GOT3 (cell line): ENCODE measurements at places on chromosomes 5 and 9.

- DNase-seq: no peak
These were observed 66.4 kb downstream of the RETREG1 start for GRCh38 chr5:16550316-16550952.

GRCh38 chr9:17342696-17343095, 207.9 kb downstream of the CNTLN start:
- DNase-seq: no peak

DNA sequence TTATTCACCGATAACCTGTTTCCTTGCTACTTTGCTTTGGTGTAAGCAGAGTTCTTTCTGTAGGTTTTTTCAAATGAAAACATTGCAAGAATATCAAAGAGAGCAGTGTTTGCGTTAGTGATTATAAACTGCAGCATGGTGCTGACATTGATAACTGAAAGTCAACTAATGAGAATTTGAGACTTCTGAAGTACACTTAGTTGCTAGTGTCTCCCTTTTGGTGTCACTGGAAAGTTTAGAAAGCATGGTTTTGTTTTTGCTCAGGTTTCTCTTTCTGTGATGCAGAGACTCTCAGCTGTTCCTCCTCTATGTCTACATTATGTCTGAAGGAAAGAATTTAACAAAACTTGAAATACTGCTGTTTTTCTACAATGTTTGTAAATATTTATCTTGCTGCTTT, 80.2 kb upstream of the ZNF169 start:
- DNase-seq: no peak

DNA sequence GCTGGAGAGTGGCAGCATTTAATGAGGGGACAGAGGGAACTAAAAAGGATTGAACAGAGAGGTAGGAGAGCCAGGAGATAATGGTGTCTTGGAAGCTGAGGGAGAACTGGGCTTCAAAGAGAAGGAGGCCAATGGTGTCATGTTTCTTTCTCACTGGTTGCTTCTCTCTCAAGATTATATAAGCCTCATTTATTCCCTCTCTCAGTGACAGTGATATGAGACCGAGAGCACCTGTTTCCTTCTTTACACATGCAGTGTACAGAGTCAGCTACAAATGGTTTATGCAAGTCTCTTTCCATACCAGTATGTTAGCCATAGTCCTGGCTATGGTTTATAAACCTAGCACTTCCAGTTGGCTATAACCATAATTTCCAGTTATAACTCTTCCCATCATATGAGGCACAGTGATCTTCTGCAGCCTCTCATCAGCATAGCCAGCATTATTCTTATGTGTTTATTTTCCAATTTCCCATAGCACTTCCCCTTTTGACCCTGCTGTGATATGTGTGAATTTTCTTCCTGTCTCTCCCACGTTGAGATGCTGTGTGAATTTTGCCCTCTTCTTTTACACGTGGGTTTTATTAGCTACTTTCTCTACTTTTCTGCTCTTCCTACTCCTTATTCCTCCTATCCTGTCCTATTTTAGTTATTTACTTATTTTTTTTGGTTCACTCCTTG, 71.2 kb downstream of the UNC13B start:
- DNase-seq: no peak

DNA sequence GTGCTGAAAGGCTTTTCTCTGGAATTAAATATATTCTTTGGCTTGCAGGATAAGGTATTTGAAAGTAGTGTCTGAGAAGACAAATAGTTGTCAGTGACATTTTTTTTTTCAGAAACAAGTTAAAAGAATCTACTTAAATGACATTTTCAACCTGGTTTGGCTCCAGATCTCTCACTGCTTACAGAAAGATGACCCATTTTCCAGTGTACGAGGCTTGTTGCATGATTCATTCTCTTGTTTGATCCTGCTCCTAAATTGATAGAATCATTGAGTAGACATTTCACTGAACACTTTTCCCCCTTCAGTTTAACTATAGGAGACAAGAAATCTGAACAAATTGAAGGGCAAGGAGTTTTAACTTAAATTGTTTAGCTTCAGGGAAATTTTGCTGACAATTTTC, 546.1 kb downstream of the ZNF608 start:
- DNase-seq: no peak

GRCh38 chr5:124060413-124061067, 548.6 kb downstream of the CSNK1G3 start:
- DNase-seq: no peak

- no peak for DNase-seq
These were observed 40.0 kb downstream of the PIK3R1 start for GRCh38 chr5:68255305-68256120.

DNA sequence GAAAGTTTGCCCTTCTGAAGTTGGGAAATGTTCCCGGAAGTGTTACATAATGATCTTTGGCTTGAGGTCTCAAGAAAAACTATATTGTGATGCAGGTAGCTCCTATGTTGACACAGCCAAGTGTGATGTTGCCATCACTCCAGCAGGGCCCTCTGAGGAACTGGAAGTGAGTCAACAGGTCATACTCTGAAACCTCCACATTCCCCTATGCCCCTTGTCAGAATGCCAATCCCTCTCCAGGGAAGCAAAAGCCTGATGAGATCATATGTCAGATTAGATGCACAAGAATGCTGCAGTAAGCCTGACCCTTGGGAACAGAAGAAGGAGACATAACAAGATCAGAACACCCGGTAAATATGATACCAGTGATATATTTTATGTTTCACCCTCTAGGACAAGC, 66.8 kb upstream of the ITGA2 start:
- no peak for DNase-seq

GRCh38 chr9:109781541-109782197, 1.7 kb downstream of the PALM2AKAP2 start:
- no peak for DNase-seq

DNA sequence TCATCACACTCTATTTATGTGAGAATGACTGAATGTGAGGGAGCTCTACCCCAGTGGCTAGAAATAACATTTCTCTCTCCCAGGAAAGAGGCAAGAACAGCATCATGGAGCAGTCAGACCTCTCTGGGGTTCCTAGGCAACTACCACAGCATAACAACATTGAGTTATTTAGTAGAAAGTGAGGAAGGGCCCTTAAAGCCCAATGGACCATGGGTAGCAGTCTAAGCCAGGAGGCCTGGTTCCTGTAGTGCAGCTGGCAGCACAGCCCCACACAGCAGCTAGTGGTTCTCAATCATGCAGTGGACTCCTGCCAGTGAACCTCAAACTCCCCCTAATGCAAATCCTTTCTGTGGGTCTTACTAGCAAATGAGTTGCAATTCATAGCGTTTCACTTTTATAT, 55.3 kb downstream of the SPEF2 start:
- no peak for DNase-seq

- DNase-seq: no peak
These were observed 624.0 kb upstream of the KLF4 start for GRCh38 chr9:108113596-108113995.

DNA sequence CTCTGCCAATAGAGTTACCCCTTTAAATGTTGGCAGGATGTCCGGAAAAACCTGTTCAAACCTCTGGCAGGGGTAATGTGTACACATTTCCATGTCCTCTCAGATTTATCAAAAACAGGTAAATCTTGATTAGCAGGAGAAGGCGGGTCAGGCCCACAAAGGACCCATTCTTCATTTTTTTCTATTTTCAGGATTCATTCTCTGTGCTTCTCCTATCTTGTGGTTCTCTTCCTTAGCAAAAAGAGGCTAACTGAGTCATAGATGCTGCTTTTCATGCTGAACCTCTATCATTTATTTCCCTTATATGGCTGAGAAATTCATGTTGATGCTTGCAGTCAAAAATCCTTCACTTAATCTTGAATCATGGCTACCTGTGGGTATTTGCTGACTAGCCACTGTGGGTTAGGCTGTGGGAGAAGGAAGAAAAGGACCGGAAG, 112.7 kb upstream of the IQGAP2 start:
- no peak for DNase-seq

- DNase-seq: no peak
These were observed 97.0 kb upstream of the VCAN start for GRCh38 chr5:83374547-83374946.

DNA sequence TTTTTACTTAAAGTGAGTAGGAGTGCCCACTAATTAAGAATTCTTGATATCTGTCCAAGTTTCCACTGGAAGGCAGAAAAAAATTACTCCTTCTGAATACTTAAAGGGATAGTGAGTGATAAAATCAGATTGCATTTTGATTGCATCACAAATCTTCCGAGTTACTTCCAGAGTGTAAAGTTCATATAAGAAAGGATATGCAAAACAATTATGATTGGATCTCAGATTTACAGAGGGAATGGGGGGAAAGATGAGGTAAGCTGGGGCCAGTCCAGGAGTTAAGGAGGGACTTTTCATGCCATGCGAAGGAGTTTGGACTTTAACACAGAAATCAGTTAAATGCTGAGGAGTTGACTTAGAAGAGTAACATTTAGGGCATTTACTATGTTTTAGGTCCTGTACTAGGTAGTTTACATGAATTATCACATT, 9.3 kb upstream of the RNF145 start:
- DNase-seq: no peak

DNA sequence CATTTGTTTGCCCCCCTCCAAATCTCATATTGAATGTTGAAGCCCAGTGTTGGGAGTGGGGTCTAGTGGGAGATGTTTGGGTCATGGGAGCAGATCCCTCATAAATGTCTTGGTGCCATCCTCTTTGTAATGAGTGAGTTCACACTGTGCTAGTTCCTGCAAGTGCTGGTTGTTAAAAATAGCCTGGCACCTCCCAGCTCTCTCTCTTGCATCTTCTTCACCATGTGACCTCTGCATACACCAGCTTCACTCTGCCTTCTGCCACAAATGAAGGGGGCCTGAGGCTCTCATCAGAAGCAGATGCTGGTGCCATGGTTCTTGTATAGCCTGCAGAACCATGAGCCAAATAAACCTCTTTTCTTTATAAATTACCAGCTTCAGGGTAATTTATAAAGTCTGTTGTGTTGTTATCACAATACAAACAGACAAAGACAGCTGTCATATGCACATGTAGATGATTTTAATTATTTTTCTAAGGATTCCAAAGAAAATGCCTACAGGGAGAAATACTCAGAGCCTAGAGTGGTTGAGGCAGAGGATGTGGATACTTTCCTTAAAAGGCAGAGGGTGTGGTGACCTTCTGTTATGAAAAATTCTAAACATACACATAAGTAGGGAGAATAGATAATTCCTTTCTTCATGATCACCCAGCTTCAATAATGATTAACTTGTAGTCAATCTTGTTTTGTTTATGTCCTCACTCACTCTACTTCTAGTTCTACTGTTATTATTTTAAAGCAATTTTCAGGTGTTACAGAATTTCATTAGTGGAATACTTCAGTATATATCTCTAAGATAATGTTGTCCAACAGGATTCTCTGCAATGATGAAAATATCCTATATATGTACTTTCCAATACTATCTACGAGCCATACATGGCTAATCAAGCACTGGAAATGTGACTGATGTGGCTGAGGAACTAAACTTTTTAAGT, 75.1 kb upstream of the RANBP6 start:
- DNase-seq: no peak

DNA sequence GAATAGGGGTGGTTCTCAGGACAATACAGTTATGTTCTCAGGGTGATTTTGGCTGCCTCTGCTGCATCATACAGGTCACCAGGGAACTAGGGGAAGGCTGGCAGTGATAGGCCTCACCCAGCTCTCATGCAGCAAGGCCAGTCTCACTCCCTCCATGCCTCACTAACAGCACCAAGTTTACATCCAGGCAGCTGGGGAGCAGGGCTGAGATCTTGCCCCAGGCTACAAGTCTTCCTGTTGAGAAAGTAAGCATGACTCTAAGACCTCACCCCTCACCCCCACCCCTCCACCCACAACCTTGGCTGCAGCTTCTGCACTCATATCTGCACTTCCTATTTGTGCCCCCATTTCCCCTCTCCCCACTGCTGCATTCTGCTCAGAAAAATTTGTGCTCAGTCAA, 481.2 kb downstream of the ACTL7B start:
- DNase-seq: no peak

DNA sequence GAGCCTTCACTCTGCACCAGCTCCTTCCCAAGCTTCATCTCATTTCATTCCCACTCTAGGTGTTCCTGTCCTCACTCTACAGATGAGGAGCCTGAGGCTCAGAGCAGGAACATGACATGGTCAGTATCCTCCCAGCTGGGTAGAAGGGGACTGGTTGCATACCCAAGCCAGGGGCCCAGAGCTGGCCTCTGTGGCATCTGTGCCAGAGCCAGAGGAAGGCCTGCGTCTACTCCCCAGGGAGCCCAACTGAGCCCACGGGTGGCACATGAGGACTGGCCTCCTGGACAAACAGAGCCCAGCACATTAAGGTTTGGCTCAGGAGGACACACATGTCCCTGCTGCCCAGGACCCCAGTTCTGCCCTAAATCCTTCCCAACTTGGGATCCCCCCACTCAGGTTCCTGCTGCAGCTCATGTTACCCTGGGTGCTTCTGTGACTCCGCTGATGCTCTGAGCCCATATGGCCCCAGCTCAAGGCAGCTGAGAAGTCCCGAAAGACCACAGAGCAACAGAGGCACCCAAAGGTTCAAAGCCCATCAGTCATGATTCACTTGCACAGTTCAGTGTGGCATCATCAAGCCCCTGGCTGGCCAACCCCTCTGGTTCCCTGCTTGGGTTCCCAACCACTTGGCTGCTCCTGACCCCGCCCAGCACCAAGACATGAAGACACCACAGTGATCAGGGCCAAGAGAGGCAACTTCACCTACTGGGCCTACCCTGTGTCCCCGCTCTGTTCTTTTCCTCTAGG, 8.5 kb upstream of the NEURL1B start:
- DNase-seq: no peak

DNA sequence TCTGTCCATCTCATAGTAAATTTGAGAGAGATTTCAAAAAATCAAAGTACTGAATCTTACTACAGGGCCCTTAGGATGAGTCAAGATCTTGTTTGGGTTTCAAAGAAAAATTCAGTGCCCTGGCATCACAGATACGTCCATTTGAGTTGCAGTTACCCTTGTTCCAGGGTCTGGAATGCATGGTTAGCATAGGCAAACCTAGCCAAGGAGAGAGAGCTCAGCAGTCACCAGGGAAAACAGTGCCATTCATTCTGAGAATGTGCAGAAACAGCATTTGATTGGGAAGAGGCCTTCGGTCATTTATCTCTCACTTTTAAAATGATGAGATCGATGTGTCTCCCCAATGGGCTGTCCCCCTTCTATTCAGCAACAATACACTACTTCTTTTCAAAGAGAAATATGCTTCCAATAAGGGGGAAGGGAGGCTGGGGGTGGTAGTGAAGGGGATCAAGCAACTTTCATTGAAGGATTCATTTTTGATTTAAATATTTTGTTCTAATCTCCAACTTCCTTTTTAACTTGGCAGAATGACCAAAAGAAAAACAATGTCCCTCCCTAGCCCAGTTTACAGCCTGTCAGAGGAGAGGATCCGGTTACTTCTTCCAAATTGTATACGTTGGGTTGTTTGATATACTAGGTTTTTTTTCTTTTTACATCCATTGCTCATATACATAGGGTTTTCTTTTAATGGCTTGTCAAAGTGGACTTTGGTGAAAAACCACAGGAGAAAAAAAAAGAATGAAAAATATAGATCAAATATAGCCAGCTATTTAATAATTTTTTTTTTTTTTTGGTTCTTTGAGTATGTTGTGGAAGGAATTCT, 491.1 kb downstream of the CCDC171 start:
- no peak for DNase-seq

- no peak for DNase-seq
These were observed 364.9 kb upstream of the CTNND2 start for GRCh38 chr5:12269164-12269563.

- DNase-seq: no peak
These were observed 131.4 kb upstream of the TRIM32 start for GRCh38 chr9:116555556-116556155.

GRCh38 chr5:4007001-4007400, 411.4 kb downstream of the IRX1 start:
- DNase-seq: no peak
